ENCODE measurements at places on chromosomes 11 and 22. TPM values are rescaled to one million over a fixed set of nuclear protein-coding genes. Genes with fewer than 3 reads are reported as not detected.

RBFOX2 gene
- 115 TPM for polyA plus RNA-seq

H19 gene
- 4.6 TPM for polyA plus RNA-seq

DNA sequence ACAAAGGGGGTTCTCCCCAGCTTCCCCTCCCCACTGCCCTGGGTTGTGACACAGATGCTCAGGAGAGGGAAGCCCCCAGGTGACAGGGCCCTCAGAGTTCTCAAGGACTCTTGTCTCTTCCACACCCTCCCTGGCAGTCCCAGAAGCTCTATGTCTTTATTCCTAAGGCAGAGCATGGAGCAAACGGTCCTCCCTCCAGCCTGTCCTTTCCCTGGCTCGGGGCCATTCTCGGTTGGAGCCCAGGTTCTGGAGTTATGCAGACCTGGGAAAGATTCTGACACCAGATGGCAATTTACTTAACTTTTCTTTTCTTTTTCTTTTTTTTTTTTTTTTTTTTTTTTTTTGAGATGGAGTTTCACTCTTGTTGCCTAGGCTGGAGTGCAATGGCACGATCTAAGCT is 186.6 kb downstream of the CEP164 start:
- DNase-seq: no peak

DNA sequence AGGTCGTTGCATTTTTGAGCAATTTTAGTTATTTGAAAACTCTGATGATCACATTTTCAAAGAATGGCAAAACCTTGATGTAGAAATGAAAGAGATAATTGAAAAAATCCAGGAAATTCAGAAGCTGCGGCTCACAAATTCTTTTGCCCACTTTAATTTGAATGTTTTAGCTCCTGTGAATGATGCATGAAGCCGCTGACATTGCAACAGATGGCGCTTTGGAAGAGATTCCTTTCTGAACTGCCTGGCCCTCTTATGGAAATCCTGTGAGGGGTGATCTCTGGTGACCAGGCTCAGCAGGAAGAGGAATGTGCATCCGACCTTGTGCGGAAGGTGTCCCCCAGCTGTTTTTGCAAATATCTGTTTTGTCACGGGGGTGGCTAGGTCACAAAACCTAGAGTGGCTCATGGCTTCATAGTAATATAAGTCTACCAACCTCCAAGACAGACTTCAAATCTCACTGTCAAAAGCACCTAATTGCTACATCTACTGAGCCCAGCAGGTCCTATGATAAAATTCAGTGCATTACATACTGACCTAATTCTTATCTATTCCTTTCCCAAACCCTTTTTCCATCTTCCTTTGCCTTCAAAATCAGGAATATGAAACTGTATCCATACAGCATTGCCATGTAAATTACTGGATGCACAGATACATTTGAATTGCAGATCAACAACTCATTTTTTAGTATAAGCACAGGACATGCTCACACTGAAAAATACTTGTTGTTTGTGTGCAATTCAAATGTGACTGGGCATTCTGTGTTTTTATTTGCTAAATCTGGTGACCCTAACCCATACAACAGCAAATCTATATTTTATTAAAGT is 412.7 kb downstream of the ETS1 start:
- no peak for DNase-seq

- no peak for DNase-seq
Measured at GRCh38 chr11:45848654-45849081, 1.4 kb downstream of the CRY2 start.

DNA sequence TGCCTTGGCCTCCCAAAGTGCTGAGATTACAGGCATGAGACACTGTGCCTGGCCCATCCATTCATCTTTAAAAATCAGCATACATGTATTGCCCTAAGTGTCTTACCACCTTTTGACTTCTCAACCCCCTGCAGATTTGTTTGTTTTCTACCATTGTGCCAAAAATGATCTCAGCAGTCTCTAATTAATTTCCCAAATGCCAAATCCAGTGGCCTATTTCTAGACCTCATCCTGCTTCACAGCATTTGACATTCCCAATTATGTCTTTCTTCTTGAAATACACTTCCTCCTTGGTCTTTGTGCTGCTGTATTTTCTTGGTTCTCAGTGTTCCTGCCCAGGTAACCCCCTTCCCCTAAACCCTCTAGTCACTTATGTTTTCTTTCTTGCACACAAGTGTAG is 46.0 kb upstream of the GRAMD1B start:
- DNase-seq: no peak
